Activated CD4-positive, CD25-positive, alpha-beta regulatory T cell (primary cell): ENCODE measurements at places on chromosomes 3 and 15.
A peak's percentile ranks its signal among the peaks of the same experiment; 100 is the strongest.

GRCh38 chr3:188680189-188680588, 491.6 kb upstream of the TPRG1 start:
- DNase-seq: no peak

DNA sequence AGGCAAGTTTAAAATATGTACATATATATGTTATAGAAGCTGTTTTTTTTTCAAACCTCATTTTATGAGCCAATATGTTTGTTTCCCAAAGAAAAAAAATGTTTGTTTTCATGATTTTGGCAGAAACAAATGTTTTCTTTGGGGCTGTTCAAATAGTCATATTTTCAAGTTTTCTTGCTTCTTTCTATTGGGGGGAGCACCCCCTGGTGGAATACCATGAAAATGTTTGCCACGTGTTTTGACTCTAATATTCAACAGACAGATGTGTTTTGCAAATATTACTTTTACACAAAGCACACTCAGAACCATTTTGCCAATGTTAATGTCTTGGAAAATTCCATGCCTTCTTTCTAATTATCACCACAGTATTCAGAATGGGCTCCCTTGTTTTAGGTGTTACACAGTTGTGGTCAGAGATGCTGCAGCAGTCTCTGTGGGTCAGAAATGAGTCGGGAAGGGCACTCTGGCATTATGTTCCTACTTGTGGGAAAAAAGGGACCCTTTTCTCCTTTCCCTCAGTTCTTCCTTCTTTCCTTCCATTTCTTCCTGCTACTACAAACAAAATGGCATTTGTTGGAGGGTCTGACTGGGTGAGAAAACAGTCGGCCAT, 817.0 kb downstream of the TUSC7 start:
- DNase-seq: no peak

GRCh38 chr3:139020036-139020867, 474 bp downstream of the PRR23B start:
- no peak for DNase-seq

DNA sequence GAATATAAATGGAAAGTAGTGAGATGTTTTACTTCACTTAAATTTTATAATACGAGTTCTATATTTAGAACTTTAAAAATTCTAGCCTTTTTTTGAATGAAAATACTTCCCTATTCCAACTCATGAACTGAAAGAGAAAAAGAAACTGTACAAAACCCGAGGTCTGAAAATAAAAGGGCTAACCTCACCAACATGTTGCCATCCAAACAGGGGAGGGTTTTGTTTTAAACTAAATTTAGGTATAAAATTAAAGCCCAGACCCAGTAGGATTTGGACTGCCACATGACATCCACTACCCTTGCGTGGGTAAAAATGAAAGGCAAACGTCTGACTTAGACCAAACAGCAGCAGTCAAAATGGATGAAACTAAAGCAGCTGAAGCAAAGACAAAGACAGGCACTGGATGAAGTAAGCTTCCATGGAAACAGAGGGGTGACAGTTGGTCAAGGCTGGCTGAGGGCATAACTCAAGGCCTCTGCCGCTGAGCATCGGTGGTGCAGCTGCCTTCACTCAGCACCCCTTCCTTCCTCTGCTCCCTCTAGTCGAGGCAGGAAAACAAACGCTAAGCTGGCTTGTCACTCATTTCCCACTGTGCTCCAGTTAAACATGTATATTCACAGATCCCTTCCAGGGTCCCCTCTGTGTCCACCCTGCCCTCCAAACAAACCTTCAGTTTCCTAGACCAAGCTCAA, 58.1 kb downstream of the TM4SF4 start:
- no peak for DNase-seq

GRCh38 chr3:176937541-176937940, 259.7 kb downstream of the TBL1XR1 start:
- DNase-seq: no peak

DNA sequence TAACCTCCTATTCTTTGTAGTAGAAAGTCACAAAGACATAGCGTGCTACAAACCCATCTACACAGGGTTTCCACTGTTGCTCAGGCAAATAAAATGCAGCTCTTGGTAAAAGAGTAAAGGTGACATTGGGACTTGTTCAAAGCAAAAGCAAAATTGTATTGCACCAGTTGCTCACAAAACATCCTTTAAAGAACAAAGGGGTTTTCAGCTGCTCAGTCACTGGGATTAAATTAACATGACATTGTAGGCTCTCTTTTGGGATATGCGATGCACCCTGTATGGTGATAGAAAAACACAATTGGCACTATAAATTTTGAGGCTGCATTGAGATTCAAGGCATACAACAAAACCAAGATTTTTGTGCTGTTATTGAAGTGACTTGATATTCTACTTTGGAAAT, 447.3 kb upstream of the CNTN3 start:
- no peak for DNase-seq

DNA sequence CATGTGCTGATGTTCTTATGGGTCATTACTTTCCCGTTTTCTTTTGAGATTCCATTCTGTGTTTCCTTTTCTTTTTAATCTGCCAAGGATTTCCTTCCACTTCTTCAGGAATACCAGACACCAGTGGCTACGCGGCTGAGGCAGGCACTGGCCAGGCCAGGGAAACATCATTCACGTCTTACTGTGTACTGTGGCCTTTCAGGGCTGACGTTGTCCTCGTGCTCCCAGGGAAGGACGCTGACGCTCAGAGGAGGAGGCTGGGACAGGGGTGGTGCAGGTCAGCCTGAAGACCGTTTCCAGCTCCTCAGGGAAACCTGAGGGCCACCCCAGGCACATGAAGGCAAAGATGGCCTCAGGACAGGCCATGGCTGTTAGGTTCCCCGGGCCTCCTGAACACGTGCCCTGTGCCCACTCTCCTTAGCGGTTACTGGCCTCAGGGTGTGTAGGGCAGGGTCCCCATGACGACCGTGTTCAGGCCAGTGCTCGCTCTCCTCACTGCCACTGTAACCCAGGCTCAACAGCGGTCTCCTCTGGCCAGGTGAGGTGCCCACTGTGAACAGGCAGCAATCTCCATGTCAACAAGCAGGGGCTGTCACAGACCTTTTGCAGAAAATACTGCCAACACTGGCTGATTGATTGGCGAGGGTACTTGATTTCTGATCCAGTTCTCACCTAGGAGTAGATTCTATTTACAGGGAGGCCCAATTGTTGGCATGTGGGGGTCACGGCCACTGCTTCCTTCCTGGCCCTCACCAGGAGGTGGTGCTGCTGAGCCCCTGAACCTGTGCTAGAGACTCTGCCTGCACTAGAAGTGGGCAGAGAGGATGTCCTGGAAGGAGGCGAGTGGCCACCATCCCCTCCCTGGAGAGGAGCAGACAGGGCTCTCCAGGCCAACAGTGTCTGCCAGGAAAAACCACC, 169.5 kb downstream of the ATP10A start:
- DNase-seq: no peak

GRCh38 chr3:33091746-33092145, 5.2 kb downstream of the GLB1 start:
- no peak for DNase-seq

DNA sequence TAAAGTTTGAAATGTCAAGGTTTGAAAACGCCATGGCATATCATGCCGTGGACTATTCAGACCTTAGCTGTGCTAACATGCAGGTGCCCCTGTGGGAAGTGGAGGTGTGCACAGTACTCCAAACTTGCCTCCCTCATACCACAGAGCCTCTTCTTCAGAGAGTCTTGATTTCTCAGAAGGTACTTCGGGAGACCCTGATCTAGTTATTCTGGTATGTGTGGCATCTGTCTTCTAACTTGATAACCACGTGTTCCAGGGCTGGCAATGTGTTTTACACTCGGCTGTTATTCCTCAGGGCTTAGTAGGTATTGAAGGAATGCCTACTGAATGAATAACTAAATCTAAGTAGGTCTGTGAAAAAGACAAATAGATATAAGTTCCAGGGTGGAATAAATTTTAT, 309.9 kb downstream of the CLSTN2 start:
- DNase-seq: no peak

- no peak for DNase-seq
Measured at GRCh38 chr3:160828880-160829279, 72.8 kb downstream of the PPM1L start.

- no peak for DNase-seq
Measured at GRCh38 chr3:174613173-174613572, 246.0 kb upstream of the NAALADL2 start.

GRCh38 chr15:60507596-60508424, 28.9 kb upstream of the ICE2 start:
- peak; percentile 13 for DNase-seq

- no peak for DNase-seq
Measured at GRCh38 chr3:34131091-34131490, 332.7 kb downstream of the PDCD6IP start.

- no peak for DNase-seq
Measured at GRCh38 chr3:82186017-82186416, 424.6 kb upstream of the GBE1 start.

GRCh38 chr3:141368062-141368924, at the start of gene ZBTB38:
Gene ZBTB38 (plus strand): TSS chr3:141368504. CDS start chr3:141442389, 73,885 bp downstream.
- no peak for DNase-seq

DNA sequence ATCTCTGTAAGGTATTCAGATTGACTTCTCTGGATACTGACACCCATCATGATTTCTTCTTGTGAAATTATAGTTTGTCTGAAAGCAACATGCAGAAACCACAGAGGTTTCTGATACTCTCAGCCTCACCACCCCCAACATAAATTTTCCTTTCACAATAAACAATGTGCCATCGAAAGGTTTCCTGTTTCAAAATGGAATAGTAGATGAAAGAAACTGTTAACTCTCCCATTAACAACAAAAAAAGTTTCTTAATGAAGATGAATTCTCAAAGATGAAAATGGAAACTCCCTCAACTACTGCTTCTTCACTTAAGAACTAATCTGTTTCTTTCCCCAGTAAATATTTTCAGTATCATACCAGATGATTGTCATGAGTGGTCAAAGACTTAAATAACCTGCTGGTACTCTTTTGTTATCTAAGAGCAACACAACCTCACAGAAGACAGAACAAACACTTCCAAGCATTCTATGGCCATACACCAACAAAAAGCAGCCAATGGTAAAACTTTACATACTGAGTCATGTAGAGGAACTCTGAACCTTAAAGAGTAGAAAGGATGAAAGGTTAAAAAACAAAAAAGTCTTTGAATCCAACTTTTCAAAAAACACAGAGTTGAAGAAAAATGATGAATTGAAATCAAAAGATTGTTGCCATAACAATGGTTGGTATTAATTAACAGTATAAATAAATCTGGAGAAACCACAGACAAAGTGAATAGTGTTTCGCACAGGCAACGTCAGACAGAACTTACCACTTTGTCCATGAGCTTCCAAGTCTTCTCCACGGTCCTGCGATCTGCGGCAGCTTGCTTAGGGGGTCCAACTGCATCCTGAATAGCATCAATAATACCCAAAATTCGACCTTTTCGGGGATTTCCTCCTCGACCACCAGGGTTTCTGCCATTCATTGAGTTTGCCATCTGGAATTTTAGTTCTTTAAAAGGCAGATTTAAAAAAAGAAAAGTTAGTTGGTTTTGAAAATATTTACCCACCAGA, 1.9 kb downstream of the CBLB start:
- no peak for DNase-seq

- no peak for DNase-seq
Measured at GRCh38 chr3:116930786-116931185, 221.2 kb downstream of the TUSC7 start.

- no peak for DNase-seq
Measured at GRCh38 chr3:126916546-126916945, 66.4 kb upstream of the PLXNA1 start.

- no peak for DNase-seq
Measured at GRCh38 chr15:34365091-34365825, 1.7 kb downstream of the LPCAT4 start.

DNA sequence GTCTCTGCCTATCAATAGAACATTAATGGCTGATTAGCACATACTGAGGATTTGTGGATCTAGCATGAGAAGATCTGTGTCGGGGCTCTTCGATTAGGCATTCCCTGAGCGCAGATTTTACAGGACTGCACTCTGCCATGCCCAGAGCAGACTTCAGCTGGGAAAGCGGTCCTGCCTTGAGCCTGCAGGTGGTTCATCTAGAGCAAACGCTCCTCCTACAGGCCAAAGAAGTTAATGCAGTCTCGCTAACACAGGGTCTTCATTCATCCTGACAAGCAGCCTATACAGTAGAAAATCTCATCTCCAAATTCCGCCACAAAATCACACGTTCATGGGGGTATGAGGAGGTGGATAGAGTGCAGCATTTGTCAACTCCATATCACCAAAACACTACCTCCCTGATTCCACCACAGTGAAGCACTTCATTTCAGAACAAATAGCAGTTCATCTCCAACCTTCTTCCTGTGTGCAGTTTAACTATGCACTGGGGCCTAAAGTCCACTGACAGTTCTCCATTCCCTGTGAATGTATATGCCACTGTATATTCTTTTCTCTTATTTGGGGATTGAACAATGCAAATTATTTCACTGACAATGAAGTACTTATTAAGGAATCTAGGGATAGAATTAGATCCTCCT, 405.8 kb downstream of the IGSF11 start:
- no peak for DNase-seq

GRCh38 chr15:77633134-77633912, 611 bp upstream of the LINGO1 start:
- DNase-seq: peak; percentile 55

DNA sequence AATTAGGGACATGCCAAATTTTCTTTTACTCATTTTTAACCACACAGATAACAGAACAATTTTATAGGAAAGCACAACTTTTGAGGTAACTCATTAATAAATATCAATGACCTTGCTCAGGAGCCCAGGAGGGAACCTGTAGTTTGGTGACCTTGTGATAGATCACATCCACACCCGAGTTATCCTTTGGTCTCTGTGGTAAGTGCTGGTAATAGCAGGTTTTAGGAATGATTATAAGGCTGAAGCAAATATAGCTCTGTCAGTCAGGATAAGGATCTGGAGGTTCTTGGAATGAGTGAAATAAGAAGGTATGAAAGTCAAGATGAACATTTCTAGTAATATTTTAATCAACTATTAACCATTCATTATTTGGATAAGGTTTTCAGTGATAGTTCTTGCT, 46.5 kb downstream of the EPHA6 start:
- no peak for DNase-seq

DNA sequence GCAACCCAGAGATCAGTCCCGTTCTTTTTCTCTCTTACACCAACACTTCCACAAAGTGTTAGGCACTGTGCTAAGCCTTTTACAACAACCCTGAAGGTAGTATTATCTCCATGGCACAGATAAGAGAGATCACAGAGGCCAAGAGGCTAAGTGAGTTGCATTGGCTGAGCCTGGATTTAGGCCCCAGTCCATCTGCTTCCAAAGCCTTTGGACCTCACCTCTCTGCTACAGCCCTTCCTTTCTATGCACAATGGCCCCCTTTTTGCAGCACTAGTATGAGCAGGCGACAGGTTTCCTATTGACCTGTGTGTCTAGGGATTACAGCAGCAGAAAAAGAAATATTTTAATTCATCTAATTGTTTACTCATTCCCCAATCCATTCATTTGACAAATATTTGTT, 76.2 kb downstream of the CRYGS start:
- no peak for DNase-seq

DNA sequence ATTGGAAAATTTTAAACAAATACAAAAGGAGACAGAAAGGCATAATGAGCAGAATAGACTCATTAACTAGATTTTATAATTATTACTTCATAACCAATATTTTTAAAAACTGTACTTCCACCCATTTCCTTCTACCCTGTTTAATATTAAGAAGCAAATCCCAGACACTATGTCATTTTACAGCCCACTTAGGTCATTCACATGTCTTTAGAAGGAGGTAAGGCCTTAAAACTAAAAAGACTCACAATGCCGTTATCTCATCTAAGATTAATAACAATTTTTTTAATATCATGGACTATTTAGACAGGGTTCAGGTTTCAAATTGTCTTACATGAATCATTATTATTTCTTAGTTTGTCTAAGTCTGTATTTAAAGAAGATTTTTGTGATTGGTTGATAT, 217.2 kb downstream of the NFKBIZ start:
- DNase-seq: no peak
